ENCODE measurements at places on chromosomes 3 and 15.

GRCh38 chr15:41861736-41862356 is 23.2 kb downstream of the PLA2G4B start:
- no peak for DNase-seq

DNA sequence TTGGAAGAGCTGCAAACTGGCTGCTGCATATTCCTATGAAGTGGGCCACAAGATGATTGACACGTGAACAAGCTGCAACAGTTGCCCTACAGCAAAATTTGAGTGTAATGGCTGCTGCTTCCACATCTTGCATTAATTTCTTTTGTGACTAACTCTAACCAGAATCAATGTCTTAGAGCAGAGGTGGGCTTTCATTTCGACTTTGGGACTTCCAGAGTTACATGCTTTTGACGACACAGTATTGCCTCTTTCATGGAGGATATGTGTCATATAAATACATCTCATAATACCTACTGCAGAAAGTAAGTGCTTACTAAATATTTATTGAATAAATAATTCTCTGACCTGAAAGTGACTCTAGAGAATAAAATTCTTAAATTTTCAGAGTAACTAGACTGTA is 340.7 kb upstream of the KCNH8 start:
- DNase-seq, result no peak

DNA sequence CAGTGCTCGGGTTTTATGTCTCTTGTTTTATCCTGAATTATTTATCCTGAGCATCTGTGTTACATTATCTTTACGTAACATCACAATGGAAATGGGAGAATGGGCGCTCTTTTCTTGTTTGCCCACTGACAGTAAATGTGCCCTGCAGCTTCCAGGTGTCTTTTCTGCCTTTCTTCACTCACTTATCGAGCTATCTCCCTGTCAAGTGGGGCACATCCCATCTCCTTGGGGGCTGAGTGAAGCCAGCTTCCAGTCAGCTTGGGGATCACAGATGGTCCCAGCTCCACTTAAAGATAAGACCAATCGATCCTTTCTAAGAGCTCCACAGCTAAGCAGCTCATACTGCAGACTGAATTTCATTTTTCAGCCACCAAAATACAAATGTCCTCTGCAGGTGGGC is 125.8 kb downstream of the KBTBD8 start:
- DNase-seq, result no peak

- DNase-seq, result no peak
These were observed 45.7 kb downstream of the C2CD4B start for GRCh38 chr15:62119227-62119864.
